ENCODE measurements at places on chromosomes 7 and 10.

DNA sequence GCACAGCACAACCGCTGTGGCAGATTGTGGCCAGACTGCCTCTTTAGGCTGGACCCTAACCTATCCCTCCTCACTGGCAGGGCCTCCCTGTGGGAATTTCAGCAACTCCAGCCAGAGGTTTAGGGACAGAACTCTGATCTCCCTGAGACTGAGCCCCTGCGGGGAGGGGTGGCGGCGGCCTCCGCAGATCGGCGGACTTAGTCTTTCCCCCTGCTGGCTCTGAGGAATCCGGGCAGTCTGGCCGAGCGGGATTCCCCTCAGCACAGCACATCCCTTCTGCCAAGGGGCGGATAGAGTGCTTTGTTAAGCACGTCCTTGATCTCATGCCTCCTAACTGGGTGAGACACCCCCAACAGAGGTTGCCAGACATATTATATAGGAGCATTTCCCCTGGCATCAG, 224.2 kb upstream of the NPY start:
- no peak for DNase-seq

GRCh38 chr7:12768948-12769347, 81.5 kb downstream of the ARL4A start:
- no peak for DNase-seq

DNA sequence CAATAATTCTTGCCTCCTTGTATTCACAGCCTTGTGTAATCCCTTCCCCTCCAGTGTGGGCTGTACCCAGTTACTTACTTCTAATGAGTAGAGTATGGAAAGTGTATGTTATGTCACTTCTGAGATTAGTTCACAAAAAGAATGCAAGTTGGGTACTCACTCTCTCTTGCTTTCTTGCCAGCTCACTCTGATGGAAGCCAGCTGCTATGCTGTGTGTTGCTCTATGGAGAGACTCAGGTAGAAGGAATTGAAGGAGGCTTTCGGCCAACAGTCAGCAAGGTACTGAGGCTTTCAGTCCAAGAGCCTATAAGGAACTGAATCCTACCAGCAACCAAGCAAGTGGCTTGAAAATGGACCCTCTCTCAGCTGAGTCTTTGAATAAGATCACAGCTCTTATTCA, 9.7 kb upstream of the BICC1 start:
- no peak for DNase-seq

DNA sequence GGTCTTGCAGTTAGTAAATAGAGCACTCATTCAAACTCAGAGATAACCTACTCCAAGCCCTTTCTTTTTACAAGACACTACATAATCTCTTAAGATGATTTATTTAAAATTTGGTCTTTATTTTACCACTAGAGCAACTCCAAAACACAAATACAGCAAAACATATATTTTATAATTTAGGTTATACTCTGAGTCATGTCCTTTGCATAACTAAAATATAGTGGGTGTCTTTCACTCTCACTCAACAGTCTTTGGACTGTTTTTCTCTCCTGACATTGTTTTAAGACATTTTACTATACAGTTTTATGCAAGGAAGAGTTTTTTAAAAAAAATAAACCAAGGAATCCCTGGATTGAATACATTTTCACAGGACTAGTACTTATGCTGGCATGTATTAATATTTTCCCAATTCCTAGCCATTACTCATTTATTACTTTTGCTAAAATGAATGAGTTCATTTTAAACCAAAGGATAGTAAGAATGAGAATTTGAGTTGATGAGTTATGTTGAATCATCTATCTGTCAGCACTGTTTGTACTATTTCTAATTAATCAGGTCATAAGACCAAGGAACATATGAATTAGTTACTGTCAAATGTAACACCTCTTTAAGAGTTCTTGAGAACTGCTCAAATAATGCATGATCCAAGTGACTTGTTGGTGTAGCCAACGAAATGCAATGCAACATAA, 303.1 kb upstream of the FZD1 start:
- DNase-seq = no peak

DNA sequence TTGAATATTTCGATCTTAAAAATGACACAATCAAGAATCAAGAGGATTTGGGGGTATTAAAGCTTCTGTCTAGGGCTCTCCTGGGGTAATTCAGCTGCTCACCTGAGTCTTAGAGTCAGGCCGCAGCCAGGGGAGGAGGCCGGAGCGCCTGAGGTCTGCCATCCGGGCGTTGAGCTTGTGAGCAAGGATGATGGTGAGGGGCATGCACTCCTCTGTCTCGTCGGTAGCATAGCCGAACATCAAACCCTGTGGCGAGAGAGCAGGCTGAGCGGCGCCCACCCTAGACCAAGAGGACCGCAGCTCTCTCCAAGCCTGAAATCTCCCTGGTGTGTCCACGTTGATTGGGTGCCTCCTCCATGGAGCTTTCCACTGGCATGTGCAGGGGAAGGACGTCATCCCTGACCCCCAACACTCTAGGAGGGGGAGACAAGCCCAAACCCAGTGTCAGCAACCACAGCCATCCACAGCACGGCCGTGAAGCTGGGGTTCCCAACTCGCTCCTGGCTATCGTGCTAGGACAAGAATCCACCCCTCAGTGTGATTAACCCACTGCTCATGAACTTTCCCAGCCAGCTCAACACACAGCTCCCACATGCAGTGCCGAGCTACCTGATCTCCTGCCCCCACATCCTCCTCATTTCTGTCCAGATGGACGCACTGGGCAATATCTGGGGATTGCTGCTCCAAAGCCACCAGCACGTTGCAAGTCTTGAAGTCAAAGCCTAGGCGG, 9.2 kb downstream of the MAT1A start:
- DNase-seq = no peak

GRCh38 chr10:48769706-48770435, 85.2 kb downstream of the WDFY4 start:
- DNase-seq = no peak

- DNase-seq = no peak
Observed at GRCh38 chr10:91590142-91590903, 42.5 kb downstream of the PPP1R3C start.

DNA sequence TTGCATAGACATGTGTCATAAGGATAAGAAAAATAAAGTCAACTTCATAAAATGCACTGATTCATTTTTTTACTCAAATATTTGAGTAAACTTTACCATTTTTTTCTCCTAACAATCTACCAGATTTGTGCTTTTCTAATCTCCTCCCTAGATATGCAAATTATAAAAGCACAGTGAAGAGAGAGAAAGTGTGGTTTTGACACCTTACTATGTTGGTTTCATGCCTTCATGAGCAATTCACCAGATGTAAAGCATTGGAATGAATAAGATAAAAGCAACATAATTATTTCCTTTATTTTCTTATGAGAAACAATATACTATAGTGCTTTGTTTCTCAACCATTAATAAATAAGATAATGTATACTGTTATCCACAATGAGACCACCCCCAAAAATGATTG, 432.5 kb upstream of the PCDH15 start:
- DNase-seq = no peak

DNA sequence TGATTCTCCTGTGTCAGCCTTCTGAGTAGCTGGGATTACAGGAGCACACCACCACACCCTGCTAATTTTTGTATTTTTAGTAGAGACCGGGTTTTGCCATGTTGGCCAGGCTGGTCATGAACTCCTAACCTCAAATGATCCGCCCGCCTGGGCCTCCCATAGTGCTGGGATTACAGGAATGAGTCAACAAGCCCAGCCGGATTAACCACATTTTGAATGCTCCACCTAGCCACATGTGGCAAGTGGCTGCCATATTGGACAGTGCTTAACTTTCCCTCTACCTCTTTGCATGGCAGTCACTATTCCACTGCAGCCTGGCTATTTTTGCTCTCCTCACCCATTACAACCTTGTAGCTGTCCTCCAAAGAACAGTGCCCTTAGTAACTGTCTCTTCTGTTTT, 160.1 kb downstream of the GATA3 start:
- DNase-seq = no peak

DNA sequence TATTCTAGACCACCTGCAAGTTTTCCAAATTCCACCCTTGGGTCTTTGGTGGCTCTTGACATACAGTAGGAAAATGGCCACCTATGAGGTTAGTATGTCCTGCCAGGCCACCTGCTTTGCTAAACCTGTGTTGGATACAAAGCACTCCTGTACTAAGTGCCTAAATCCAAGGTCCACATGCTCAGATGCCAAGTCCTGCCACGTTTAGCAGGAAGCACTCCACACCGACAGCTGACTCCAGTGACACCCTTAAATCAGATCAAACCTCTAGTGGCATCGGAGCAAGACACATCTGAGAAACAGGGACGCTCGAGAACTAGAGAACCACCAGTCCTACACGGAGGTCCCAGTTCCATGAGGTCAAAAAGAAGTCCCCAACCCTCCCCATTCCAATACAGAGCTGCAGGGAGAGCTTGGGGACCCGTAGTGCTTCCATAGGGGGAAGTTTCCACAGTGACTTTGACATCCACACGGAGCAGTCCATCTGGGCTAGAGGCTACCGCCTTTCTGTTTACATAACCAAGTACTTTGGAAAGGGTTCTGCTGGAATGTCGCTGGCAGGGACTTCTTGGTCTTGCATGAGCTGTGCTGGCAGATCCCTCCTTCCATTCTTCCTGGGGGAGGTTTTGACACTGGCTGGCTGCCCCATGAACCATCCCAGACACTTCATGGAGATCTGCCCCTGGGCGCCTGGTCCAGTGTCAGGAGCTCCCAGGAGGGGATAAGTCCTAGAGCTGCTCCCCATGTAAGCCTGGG, 290.6 kb downstream of the PRPF18 start:
- DNase-seq = no peak

- no peak for DNase-seq
Observed at GRCh38 chr10:119522747-119523426, 19.6 kb downstream of the RGS10 start.

- no peak for DNase-seq
Observed at GRCh38 chr10:119609516-119609915, 12.8 kb upstream of the TIAL1 start.

DNA sequence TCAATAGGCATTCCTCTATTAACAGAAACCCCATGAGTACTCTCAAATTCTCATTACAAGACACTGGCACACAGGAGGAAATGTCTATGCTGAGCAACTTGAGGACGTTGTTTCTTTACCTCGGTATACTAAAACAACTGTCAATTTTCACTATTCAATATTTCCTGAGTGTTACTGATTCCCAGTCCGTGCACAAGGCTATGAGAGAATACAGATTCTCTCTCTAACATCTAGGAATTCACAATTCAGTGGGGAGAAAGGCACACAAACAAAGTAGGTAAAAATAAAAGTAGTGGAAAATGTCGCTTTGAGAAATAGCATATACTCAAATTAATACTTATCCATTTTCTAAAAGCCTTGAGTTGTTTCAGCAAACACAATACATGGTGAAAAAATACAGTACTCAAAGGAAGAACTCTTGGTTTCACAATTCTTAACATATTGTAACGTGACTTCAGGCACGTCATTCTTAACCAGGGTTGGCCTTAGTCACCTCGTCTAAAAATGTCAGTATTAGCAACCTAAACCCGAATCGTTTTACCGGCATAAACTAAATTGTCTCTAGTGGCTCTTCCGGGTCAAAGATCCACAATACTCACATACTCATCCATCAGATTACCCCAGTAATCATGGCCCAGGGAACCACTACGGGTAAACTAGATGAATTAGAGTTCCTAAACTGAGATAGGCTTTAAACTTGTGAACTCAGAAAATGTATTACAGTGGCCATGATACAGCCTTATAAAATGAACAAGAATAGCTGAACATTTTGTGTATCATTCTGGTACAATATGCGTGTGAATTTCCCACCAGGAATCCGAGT, 1.5 kb downstream of the IPMK start:
- no peak for DNase-seq

DNA sequence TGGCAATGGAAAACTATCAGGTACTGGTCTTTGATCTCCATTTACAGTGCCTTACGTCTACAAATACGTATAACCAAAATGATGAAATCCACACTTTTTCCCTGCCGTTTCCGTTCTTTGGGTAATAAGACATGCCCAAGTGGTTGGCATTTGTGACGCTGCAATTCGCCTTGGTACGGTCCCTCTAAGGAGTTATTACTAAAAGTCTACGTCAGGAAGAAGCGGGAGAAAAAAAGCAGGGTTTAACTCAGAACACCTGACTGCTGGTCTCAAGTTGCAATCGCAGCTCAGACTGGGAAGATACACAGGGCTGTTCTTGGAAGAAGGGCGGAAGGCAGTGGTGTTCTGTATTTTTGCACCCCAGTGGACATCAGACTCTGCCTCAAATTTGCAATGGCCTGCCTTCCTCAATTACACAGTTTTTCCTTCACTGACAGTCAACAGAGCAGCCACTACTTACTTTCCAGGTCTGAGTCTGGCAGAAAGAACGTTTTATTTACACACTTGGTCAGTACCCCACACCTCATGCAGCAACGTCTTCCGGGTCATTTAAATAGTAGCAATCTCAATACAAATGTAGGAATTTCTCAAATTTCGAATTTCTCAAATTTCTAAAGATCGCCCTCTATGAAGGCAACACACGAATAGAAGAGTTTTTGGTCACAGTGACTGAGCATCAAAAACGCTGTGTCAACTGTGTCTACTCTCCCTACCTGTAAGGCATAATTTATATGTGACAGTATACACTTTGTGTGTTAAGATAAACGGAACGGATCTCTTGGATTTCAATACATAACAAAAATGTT, 2.1 kb downstream of the BAIAP2L1 start:
- DNase-seq = no peak

- DNase-seq = no peak
Observed at GRCh38 chr10:69848454-69848853, 46.7 kb downstream of the COL13A1 start.

GRCh38 chr10:127908959-127909267, 2.0 kb downstream of the PTPRE start:
- no peak for DNase-seq

GRCh38 chr10:2326411-2326810, 589.1 kb upstream of the ADARB2 start:
- no peak for DNase-seq

- no peak for DNase-seq
Observed at GRCh38 chr7:124784879-124785818, 19.6 kb upstream of the GPR37 start.

DNA sequence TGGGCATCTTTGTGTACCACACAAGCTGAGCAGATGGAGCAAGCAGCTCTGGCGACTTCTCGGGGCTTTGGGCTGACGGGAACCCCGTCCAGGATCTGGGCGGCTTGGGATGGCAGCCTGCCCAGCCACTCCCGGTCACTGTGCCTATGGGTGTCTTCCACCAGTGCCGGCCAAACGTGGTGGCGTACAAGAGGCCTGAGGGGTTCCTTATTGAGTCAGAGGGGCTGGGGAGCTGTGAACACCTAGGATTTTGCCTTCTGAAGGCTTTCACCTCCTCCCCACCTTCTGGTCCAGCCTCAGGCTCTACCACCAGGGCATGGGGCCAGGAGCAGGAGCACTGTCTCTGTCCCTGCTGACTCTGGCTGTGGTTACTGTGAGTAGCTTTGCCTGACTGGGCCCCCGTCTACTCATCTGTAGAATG, 71.8 kb upstream of the PPIF start:
- DNase-seq = no peak

DNA sequence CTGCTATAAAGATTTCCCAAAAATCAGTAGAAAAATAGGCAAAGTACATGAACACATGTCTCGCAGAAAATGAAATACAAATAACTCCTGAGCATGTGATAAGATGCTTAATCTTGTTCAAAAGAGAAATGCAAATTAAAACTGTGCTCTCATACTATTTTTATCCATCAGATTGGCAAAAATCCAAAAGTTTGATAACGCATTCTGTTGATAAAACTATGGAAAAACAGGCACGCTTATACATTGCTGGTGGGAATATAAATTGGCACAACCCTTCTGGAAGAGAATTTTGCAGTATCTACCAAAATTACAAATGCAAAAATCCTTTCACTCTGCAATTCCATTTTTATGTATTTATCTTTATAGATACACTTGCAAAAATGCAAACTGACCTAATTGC, 315.0 kb downstream of the GRID1 start:
- no peak for DNase-seq

Measured in cortex of kidney (tissue), 1 donor.